ENCODE measurements at places on chromosomes 7 and 10. TPM values are rescaled to one million over a fixed set of nuclear protein-coding genes. Genes with fewer than 3 reads are reported as not detected.

DNA sequence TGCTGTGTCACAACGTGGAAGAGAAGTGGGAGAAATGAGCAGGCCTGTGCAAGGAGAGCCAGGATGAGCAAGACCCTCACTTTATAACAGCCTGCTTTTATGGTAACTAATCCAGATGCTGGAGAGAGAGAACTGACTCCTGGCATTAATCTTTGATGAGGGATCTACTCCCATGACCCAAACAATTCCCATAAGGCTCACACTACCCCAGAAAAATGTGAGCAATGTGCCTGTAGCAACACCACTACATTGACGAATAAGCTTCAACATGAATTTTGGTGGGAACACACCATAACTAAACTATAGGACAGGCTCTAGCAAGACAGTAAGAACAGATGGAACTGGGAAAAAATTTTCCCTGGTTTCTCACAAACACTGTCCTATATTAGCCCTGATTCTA lies 173.6 kb upstream of the PRSS58 start:
- H3K36me3 ChIP-seq: no peaks in the 10 kb centered on the region
- no peaks in the 10 kb centered on the region for H3K27me3 ChIP-seq
- DNase-seq: no peak
- H3K4me1 ChIP-seq: no peaks in the 10 kb centered on the region

DNA sequence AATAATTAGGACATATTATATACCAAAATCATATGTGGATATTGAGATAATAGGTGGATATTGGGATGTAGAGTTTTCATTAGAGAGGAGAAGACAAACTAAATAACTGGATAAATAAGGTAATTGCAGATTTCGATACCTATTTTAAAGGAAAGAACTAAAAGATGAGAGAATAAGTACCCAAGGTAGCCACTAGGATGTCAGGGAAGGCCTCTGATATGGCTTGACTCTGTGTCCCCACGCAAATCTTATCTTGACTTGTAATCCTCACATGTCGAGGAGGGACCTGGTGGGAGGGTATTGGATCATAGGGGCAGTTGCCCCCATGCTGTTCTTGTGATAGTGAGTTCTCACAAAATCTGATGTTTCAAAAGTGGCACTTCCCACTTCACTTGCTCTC lies 44.7 kb upstream of the TMEM229A start:
- no peaks in the 10 kb centered on the region for H3K36me3 ChIP-seq
- H3K27ac ChIP-seq: no peak overlapping the region
- no peaks in the 10 kb centered on the region for H3K27me3 ChIP-seq
- DNase-seq: no peak
- H3K4me1 ChIP-seq: no peaks in the 10 kb centered on the region

GRCh38 chr10:35320341-35320740 lies 16.0 kb upstream of the CCNY start:
- no peaks in the 10 kb centered on the region for H3K4me1 ChIP-seq
- H3K36me3 ChIP-seq: peaks cover 6% of the 10 kb centered on the region
- H3K4me3 ChIP-seq: no peak overlapping the region
- no peaks in the 10 kb centered on the region for H3K27me3 ChIP-seq

DNA sequence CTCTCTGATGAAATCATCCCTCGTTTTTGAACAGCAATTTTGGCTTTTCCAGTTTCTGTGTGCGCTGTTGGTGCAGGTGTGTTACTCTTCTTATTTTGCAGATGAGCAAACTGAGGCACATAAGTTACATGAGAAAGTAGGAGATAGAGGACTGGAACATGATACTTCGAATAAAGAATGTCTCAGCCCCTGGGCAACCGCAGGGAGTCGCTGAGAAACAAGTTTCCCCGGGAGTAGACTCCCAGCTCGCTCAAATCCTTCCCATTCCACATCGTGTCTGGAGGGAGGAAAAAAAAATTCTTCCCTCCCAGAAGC lies 18.0 kb downstream of the MXI1 start:
- DNase-seq: no peak
- H3K27ac ChIP-seq: peak overlapping the region; percentile 69
- peaks cover 18% of the 10 kb centered on the region for H3K36me3 ChIP-seq
- H3K27me3 ChIP-seq: no peaks in the 10 kb centered on the region
- H3K4me3 ChIP-seq: peak overlapping the region; percentile 86

DNA sequence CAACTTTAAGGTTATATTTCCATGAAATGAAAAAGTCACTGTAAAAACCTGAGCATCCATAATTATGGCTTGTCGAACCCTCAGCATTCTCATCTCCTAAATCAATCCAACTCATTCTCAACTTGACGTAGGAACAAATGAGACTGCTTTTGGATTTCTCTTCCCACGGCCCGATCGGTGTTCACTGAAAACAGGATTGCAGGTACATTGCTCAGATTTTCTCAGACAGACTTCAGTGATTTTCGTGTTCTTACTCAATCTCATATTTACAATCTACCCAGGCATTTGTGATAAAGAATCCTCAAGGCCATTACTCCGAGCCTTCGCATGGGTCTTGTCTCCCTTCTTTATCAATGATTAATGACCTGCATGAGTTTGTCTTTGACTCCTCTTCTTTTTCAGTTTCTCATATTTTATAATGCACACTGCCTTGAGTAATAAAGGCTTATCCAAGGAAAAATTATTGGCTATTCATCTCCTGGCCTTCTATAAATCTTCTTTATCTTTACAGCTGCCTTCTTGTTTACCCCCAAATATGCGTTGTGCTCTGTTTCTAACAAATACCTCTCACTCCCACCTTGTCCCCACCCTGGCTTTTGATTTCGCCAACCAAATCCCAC lies 90.4 kb upstream of the MYO3A start:
- no peak for DNase-seq
- H3K4me1 ChIP-seq: no peaks in the 10 kb centered on the region
- H3K4me3 ChIP-seq: no peak overlapping the region
- H3K27me3 ChIP-seq: no peaks in the 10 kb centered on the region
- H3K27ac ChIP-seq: no peak overlapping the region
- H3K36me3 ChIP-seq: no peaks in the 10 kb centered on the region

GRCh38 chr7:151188252-151188542 lies 1.1 kb upstream of the ASB10 start:
- no peaks in the 10 kb centered on the region for H3K4me1 ChIP-seq
- H3K4me3 ChIP-seq: no peak overlapping the region
- H3K36me3 ChIP-seq: no peaks in the 10 kb centered on the region
- no peak overlapping the region for H3K27ac ChIP-seq
- DNase-seq: no peak
- H3K27me3 ChIP-seq: peaks cover 5% of the 10 kb centered on the region

GRCh38 chr7:28687537-28687936 lies 270.6 kb downstream of the TRIL start:
- H3K36me3 ChIP-seq: no peaks in the 10 kb centered on the region
- no peaks in the 10 kb centered on the region for H3K27me3 ChIP-seq
- peaks cover 39% of the 10 kb centered on the region for H3K4me1 ChIP-seq
- DNase-seq: no peak
- peak overlapping the region; percentile 82 for H3K27ac ChIP-seq

GRCh38 chr7:76393116-76394031 lies 16.1 kb downstream of the SSC4D start:
- peak overlapping the region; percentile 80 for H3K4me3 ChIP-seq
- H3K4me1 ChIP-seq: peaks cover 25% of the 10 kb centered on the region
- no peaks in the 10 kb centered on the region for H3K36me3 ChIP-seq
- peak overlapping the region; percentile 92 for H3K27ac ChIP-seq
- peak; percentile 97 for DNase-seq
- no peaks in the 10 kb centered on the region for H3K27me3 ChIP-seq

- H3K4me1 ChIP-seq: peaks cover 12% of the 10 kb centered on the region
- no peaks in the 10 kb centered on the region for H3K27me3 ChIP-seq
- no peak overlapping the region for H3K4me3 ChIP-seq
- no peak overlapping the region for H3K27ac ChIP-seq
- DNase-seq: no peak
Observed at GRCh38 chr10:95394161-95394880, 103.5 kb upstream of the PDLIM1 start.

GRCh38 chr7:130896051-130896881 lies 162.3 kb upstream of the KLF14 start:
- peak overlapping the region; percentile 48 for H3K27ac ChIP-seq
- peaks cover 86% of the 10 kb centered on the region for H3K4me1 ChIP-seq
- H3K36me3 ChIP-seq: peaks cover 57% of the 10 kb centered on the region
- no peaks in the 10 kb centered on the region for H3K27me3 ChIP-seq

DNA sequence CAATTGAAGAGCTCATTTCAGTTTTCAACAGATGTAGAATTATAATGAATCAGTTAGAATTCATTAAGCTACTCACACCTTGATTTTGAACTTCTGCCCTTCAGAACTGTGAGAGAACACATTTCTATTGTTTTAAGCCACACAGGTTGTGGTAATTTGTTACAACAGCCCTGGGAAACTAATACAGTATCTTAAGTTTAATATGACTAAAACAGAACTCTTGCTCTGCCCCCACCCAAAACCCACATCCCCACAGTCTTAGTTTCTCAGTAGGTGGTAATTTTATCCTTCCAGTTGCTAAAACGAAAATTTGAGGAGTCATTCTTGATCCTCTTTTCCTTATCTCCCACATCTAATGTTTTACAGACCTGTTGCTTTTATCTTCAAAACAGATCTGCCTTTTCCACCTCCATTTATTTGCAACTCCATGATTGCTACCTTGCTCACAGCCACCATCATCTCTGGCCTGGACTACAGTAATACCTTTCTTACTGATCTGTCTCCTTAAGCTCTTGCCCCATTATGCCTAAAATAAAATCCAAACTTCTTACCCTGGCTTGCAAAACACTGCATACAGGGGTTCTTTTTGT lies 72.8 kb upstream of the NXPH1 start:
- no peaks in the 10 kb centered on the region for H3K4me1 ChIP-seq
- DNase-seq: no peak
- no peaks in the 10 kb centered on the region for H3K36me3 ChIP-seq
- no peak overlapping the region for H3K4me3 ChIP-seq
- H3K27me3 ChIP-seq: no peaks in the 10 kb centered on the region

DNA sequence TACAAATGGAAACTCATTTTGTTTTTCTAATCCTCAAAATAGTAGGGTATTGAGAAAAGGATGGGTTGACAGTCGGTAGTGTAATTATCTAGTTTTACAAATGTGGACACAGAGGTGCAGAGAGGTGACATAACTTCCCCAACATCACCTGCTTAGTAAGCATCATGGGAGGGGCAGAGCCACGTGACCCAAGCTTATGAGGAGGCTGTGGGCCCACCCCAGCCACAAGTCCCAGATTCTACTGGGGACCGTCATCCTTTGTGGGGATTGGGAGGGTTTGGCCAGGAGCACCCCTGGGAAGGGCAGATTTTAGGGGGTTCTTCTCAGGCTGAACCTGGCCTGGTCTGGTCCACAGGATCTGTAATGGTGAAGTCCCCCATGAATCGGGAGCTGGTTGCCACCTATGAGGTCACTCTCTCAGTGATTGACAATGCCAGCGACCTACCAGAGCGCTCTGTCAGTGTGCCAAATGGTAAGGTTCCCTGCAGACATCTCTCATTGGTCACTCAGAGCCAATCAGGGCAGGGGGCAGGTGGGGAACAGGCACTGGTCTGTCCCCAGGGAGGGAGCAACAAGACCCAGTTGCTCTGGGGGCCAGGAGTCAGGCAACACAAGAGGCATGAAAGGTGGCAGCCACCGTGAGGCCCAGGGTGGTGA lies 23.6 kb upstream of the VSIR start:
- H3K4me1 ChIP-seq: no peaks in the 10 kb centered on the region
- no peaks in the 10 kb centered on the region for H3K36me3 ChIP-seq
- H3K27me3 ChIP-seq: no peaks in the 10 kb centered on the region

GRCh38 chr7:94442639-94443038 lies 47.9 kb downstream of the COL1A2 start:
- no peaks in the 10 kb centered on the region for H3K4me1 ChIP-seq
- H3K27me3 ChIP-seq: no peaks in the 10 kb centered on the region
- no peaks in the 10 kb centered on the region for H3K36me3 ChIP-seq
- H3K27ac ChIP-seq: no peak overlapping the region
- no peak overlapping the region for H3K4me3 ChIP-seq

DNA sequence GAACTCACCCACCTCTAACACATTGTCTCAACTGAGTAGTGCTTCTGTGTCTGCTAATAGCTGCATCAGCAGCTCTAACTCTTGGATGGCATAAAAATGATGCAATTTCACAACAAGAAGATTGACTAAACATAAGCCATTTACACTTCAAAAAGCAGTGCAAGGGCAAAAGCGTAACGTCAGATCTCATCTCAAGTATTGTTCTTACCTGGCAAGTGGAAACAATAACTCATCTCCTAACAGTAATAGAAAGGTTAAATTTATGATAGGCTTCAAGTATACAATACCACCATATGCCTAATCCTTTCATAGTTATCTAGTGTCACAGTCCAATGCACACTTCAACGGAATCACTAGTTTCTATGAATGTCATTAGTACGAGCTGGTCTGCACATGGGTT lies 14.8 kb downstream of the TPK1 start:
- H3K4me3 ChIP-seq: no peak overlapping the region
- no peak for DNase-seq
- H3K27ac ChIP-seq: no peak overlapping the region
- H3K4me1 ChIP-seq: no peaks in the 10 kb centered on the region
- H3K27me3 ChIP-seq: no peaks in the 10 kb centered on the region

DNA sequence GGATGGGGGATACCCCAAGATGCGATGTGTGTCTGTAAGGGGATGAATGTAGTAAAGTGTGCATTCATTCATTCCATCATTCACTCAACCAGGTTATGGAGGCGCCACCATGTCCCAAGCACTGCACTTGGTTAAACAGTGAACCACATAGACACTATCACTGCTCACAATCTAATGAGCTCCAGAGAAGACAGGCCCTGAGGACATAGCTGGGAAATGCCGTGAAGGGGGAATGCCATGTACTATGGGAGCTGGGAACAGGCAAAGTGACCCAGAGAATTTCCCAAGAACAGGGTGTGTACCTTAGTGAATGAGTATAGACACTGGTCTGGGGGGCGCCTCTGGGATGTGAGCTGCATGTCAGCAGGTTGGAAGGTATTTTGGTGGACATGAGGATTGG lies 44.5 kb upstream of the LBX1 start:
- no peaks in the 10 kb centered on the region for H3K36me3 ChIP-seq
- peaks cover 4% of the 10 kb centered on the region for H3K27me3 ChIP-seq

GRCh38 chr10:47060356-47060755 lies 149.1 kb downstream of the PTPN20 start:
- no peaks in the 10 kb centered on the region for H3K4me1 ChIP-seq
- no peaks in the 10 kb centered on the region for H3K27me3 ChIP-seq
- DNase-seq: no peak

DNA sequence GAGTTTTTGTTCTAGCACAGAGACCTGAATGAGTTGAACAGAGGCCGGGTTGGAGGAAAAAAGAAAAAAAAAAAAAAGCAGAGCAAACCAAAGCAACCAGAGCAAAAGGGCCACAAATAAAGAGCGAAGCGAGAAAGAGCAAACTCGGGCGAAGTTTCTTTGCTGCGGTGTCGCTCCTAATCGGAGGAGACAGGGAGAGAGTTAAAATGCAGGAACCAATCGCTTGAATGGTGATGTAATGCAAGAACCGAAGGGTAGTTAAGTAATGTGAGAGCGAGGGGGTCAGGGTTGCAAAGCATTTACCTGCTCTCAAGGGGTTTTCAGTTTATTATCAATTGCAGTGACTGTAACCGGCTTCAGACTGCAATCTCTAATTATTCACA lies 271.7 kb downstream of the TRIL start:
- DNase-seq: no peak
- H3K36me3 ChIP-seq: no peaks in the 10 kb centered on the region
- peak overlapping the region; percentile 54 for H3K4me3 ChIP-seq
- peak overlapping the region; percentile 82 for H3K27ac ChIP-seq
- peaks cover 39% of the 10 kb centered on the region for H3K4me1 ChIP-seq
- H3K27me3 ChIP-seq: no peaks in the 10 kb centered on the region

The PRR15 gene
- total RNA-seq: 4.1 TPM

The CCDC3 gene
- 10.5 TPM for total RNA-seq

The CALML5 gene
- total RNA-seq: not detected

The HOGA1 gene
- 1.1 TPM for total RNA-seq

The SAMD9 gene
- total RNA-seq: 24.3 TPM

The JAZF1 gene
- 19.4 TPM for total RNA-seq

The CACNA2D1 gene
- total RNA-seq: 12.5 TPM

The INHBA gene
- 81.2 TPM for total RNA-seq

The GIMAP7 gene
- 49.4 TPM for total RNA-seq

The PTPN20 gene
- 4.0 TPM for total RNA-seq
